Stimulated activated CD4-positive, alpha-beta T cell treated with anti-CD3 and anti-CD28 coated beads, Interleukin-2, amount 100 ng/mL, for 24 hours (primary cell): ENCODE measurements at places on chromosomes 7 and 10.
A peak's percentile ranks its signal among the peaks of the same experiment; 100 is the strongest.

- no peak for DNase-seq
Observed at GRCh38 chr10:88893611-88894010, 13.6 kb downstream of the STAMBPL1 start.

DNA sequence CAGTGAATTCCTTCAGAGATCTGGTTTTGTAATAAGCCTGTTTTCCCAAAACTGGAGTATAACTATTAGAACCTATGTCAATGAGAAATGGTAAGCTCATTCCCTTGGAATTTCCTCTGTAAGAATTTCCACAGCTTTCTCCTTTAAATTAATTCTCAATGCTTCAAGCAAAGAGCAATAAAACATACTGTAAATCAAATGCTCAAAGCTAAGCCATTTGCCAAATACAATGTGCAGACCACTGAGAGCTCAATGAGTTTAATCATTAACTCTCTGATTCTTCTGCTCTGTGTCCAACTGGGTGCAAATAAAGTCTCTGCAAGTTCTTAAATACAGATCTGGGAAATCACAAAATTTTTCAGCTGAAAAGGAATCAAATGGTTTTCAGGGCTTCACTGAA, 227.6 kb upstream of the IMMP2L start:
- no peak for DNase-seq

DNA sequence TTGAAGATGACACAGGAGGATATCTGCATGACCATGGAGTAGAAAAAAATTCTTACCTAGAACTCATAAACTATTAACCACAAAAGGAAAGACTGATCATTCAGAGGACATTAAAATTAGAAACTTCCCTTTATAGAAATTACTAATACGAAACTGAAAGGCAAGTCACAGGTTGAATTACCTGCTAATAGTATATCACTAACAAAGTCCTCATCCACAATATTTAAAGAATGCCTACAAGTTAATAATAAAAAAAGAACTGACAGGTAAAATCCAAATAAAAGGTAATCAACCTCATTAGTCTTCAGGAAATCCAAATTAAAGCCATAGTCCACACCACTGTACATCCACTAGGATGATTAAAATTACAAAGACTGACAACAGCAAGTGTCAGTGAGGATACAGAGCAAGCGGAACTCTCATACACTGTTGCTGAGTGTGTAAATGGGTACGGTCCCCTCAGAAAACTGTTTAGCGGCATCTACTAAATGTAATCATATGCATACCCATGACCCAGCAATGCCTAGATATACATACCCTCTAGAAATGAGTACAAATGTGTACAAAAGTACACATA, 71.2 kb downstream of the ARHGAP21 start:
- DNase-seq: no peak

GRCh38 chr7:123918309-123918708, 6.7 kb upstream of the SPAM1 start:
- no peak for DNase-seq

DNA sequence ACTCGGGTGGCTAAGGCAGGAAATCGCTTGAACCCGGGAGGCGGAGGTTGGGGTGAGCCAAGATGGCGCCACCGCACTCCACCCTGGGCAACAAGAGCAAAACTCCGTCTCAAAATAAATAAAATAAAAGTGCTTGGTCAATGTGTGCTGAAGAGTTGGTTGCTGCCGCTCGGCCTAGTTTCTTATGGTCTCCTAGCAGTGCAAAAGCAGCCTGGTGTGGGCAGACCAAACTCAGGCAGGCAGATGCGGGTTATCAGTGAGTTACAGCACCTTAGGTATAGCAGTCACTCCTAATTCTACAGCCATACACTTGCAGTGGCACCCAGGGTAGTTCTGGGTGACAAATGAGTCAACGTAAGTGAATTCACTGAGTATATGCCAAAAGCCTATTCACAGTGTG, 22.6 kb downstream of the HSPB1 start:
- DNase-seq: no peak

- no peak for DNase-seq
Observed at GRCh38 chr7:47195641-47196040, 386.3 kb downstream of the TNS3 start.

DNA sequence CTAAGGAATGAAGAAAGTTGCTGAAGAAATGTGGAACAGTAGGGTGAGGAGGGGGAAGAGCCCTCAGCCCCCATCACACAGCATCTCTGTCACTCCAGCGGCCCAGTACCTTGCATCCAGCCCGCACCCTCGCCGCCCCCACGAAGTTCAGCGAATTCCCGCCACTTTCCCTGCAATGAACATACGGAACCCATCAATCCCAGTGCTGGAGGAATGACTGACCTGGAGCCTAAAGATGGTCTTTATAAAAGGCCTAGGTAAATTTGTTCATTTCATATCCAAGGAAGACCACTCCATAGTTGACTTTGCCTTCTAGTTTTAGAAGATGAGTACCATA, 779 bp upstream of the KIF5B start:
- DNase-seq: no peak

DNA sequence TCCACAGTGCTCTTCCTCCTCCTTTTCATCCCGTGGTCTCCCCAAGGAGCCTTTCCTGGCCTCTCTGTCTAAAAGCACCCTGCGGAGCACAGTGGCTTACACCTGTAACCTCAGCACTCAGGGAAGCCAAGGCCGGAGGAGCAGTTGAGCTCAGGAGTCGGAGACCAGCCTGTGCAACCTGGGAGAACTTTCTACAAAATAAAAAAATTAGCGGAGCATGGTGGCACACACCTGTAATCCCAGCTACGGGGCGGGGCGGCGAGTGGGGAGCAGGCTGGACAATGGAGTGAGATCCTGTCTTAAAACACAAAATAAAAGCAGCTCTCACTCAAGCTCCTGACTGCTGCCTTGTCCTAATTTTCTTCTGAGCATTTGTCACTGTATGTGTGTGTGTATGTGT, 1.4 kb upstream of the COBL start:
- no peak for DNase-seq

DNA sequence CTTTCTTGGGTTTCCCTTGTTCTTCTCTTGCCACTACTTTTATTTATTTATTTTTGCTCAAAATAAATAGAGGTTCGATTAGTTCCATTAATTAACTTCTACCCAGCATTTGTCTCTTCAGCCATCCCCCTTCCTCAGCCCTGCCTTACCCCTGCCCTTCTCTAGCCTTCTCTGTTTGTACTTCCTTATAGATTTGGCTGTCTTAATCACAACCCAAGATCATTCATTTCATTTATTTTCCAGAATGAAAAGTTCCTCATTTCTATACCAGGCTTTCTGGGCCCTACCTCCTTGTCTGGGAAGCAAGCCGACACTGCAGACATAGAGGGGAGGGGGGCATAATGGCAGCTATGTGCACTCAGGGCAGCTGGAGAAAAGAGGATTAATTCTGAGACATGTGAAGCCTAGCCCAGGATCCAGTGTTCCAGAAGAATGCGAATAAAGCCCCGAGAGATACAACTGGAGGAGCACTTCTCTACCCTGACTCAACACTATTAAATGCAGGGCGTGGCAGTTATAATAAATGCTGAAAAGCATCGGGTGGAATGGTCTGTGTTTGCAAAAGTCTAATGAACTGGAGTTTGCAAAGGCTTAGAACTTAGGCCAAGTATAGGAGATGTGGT, 6.4 kb upstream of the PDCD4 start:
- no peak for DNase-seq

DNA sequence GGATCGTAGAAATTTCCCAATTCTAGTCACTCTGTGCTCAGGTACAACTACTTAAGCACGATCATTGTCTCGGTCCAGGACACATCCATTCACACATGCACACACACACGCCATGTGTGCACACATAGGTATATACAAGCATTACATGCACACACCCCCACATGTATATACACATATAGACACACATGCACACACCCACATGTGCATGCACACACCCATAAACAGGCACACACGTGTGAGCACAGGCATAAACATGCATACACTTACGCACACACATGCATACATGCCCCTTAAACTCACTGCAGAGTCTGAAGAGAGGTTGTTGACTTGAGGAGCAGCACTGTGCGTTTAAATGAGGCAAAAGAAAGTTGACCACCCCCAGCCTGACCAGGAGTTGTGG, 32.5 kb upstream of the INSIG1 start:
- DNase-seq: no peak

DNA sequence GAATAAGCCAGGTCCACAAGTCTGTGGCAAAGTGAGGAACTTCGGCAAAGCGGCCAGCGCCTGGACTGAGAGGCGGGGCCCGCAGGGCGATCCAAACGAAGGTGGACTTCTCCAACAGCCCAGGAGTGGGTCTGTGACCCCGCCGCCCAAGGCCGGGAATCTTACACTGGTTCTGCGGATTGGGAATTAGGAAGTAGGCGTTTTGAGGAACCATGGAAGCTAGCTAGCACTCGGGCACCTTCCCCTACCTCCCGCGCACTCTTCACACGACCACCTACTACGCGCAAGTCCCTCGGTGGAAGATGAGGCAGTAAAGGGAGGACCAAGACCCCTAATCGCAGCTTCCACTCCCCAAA, 570 bp upstream of the ARF5 start:
- DNase-seq: no peak

- DNase-seq: no peak
Observed at GRCh38 chr7:131234719-131235488, 92.8 kb upstream of the MKLN1 start.

GRCh38 chr7:48089046-48090003, at the start of gene UPP1:
TSS of gene UPP1 (plus strand) at chr7:48089265. CDS start at chr7:48094784, 5,519 bp downstream.
- peak; percentile 83 for DNase-seq

DNA sequence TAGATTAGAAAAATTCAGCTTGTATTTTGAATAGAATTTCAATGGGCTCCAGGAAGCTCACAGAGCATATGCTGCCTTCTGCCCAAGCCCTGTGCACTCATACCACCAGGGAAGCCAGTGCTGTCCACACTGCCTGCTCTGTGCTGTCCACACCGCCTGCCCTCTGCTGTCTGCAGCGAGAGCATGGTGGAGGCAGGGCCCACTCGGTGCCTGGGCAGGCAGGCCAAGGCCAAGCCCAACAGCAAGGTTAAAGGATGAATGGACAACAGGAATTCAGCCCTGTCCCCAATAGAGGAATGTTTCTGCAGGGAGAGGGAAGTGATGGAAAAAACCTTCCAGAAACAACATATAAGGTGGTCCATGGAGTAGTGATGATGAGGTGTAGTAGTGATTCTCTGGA, 146.8 kb downstream of the GFRA1 start:
- no peak for DNase-seq

- DNase-seq: no peak
Observed at GRCh38 chr10:122682522-122682921, 17.1 kb downstream of the C10orf120 start.

GRCh38 chr10:35889971-35890675, 248.0 kb upstream of the FZD8 start:
- no peak for DNase-seq

GRCh38 chr10:82674036-82674435, 799.0 kb downstream of the NRG3 start:
- no peak for DNase-seq

DNA sequence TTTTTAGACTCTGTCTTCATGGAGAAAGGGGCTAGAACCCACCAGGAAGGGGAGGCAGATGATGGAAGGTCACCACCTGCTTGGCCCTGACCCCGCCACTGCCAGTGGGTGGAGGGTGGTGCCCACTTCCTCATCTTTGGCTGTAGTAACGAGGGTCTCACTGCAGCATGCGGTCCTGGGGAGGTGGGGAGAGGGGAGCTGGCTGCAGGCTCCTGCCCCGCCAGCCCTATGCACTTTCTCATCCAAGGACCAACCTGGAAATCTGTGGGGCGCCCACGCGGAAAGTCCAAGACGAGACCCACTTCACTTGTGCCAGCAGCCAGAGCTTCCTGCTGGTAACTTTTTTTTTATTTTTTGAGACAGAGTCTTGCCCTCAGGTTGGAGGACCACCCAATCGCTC, 101.0 kb downstream of the CUX1 start:
- no peak for DNase-seq

- DNase-seq: no peak
Observed at GRCh38 chr7:92837000-92837749, 802 bp upstream of the CDK6 start.

DNA sequence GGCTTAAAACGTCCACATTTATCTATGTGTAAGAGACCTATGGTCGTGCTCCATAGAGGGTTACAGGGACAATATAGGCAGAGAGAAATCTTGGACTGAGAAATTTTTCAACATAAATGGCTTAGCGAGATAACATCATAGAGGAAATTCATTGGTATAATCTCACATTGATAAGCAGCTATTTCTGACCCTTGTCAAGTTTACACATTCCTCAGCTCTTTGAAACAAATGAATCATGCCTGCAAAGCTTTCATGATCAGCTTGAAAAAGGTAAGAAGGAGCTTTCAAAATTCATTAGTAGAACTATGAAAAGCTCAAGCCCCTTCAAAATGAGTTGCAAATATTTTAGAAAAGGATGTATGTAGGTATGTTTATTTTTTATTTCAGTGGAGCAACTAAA, 478.8 kb downstream of the NEBL start:
- DNase-seq: no peak

GRCh38 chr7:4168541-4168940, 513.6 kb upstream of the FOXK1 start:
- DNase-seq: no peak

- no peak for DNase-seq
Observed at GRCh38 chr7:69883399-69883891, 285.2 kb downstream of the AUTS2 start.

DNA sequence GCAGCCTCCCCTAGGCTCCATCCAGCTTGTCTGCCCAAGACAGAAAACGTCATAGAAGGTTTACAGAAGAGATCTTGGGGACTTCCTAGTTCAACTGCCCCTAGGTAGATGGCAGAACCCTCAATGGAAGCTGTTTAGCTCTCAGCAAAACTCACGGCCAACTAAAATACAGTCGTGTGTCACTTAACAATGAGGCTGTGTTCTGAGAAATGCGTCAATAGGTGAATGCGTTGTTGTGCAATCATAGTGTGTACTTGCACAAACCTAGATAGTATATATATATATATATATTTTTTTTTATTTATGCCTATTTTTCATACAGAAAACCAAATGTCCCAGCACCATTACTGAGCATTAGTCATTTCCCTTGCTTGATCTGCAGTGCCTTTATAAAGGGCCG, 100.4 kb upstream of the SH2B2 start:
- no peak for DNase-seq

DNA sequence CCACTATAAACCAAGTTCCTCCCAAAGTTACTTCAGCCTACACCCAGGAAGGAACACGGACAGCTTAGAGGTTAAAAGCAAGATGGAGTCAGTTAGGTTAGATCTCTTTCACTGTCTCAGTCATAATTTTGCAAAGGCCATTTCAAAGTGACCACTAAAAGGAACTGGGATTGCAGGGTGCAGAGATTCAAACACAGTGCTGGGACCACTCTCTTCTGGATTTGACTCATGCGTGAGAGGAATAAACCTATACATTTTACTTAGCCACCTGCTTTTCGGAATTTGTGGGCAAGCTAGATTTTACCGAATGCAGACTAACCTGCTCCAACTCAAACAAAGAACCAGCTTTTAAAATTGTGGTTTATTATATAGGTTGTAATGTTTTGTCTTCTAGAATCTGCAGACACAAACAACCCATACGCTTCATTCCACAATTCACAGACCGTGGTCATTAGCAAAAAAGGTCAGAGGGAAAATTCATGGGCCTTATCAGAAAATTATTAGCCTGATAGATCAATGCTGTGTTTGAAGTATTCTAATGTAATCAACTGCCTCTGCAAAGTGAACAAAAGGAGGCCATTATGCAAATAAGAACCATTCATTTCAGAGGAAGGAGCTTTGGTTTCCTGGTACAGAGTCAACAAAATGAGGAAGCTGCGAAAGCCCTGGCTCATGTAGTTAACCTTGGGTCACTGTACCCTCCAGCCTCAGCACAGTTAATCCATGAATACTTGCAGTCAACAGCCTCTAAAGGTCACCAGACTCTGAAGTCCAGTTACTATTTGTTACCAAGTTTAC, 342.7 kb upstream of the KLF6 start:
- no peak for DNase-seq
